ENCODE measurements at places on chromosomes 7 and 10.

GRCh38 chr10:92914478-92915325, 66.4 kb downstream of the EXOC6 start:
- no peaks in the 10 kb centered on the region for H3K4me1 ChIP-seq
- DNase-seq: no peak
- no peaks in the 10 kb centered on the region for H3K36me3 ChIP-seq

DNA sequence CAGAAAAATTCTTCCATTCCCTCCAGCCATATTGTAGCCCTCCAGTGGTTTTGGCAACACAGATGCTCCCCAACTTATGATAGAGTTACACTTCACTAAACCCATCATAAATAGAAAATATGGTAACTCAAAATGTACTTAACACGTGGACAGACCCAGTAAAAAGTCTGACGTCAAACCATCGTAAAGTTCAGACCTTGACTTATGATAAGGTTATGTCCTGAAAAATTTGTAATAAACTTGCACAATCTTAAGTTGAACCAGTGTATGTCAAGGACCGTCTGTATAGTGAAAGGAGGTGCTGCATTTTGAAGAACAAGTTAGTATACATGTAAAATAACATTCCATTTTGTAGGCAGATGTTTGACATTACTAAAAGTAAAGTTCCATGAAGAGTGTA, 142.8 kb downstream of the NSUN6 start:
- H3K4me1 ChIP-seq: no peaks in the 10 kb centered on the region
- DNase-seq: no peak
- H3K4me3 ChIP-seq: no peak overlapping the region
- no peak overlapping the region for H3K27ac ChIP-seq
- H3K27me3 ChIP-seq: no peaks in the 10 kb centered on the region

DNA sequence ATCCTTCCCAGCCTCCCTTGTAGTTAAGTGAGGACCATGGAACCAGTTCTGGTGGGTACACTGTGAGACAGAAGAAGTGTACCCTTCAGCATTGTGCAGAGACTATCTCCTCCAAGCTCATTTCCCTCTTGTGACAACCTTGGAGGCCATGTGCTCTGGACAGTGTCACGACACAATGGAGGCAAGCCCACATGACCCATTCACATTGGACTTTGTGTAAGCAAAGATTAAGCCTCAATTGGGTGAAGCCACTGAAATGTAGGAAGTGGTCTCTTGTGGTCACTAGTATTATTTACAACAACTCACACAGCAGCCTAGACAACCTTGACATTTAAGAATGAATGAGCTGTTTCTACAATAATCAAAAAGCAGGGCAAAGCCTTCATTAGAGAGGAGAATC, 124.2 kb downstream of the INHBA start:
- no peaks in the 10 kb centered on the region for H3K36me3 ChIP-seq
- no peak overlapping the region for H3K27ac ChIP-seq
- no peaks in the 10 kb centered on the region for H3K27me3 ChIP-seq

DNA sequence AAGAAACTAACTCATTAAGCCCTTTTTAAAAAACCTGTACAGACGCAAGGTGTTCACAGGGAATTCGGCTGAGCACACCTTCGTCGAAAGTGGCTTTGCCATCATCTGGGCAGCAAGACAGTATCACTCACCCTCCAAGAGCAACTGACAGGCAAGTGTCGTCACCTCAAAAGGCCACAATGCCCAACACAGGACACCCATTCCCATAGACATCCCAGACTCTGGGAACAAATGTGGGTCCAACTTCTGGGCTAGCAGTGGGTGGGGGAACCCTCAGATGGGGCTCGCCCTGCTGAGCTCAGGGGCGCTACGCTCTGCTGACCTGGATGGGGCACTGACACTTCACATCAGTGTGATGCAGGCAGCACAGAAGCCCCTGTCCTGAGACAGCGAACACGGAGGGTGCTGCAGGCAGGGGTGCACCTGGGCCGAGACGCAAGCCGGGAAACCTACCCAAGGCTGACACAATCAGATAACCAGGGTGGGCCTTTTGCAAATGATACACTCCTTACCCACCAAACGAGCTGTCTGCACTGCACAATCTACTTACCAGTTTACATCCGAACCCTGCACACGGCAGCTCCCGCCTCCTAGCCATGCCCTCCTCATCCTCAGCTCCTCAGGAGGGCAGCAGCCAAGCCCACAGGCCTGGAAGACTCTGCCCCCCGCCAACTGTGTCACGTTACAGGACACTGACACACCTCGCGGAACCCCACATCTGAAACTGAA, 1.7 kb downstream of the DIP2C start:
- H3K27me3 ChIP-seq: peaks cover 6% of the 10 kb centered on the region
- no peaks in the 10 kb centered on the region for H3K36me3 ChIP-seq
- DNase-seq: no peak
- H3K4me3 ChIP-seq: no peak overlapping the region

DNA sequence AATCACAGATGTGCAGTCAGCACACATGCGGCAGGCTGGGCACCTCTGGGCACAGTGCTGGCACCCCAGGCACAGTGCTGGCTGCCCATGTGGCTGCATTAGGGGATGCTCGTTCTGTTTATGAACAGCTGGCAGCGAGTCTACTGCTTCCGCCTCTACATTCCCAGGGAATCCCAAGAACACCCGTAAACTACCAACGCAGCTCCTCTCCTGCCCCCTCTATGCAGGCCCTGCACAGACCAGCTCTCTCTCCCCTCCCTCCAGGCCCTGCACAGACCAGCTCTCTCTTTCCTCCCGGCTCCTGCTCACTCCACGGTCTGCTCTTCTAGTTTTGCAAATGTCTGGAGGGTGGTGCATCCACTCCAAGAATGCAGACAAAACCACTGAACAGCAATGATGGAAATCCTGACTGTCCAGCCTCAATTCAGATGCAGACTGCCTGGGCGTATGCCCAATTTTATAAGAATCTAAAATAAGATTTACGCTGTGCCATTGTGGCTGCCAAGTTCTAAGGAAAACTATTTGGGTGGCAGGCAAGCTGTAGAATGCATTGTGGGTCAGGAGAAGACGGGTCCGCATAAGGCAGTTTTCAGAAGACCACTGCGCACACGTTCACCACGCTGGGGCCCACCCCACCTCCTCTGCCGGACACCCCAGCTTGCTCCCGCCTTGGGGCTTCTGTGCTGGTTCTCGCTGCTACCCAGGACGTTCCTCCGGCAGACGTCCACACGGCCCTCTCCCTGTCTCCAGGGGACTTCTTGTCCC, 234.6 kb downstream of the ZMYND11 start:
- no peak overlapping the region for H3K4me3 ChIP-seq
- no peaks in the 10 kb centered on the region for H3K4me1 ChIP-seq
- H3K27ac ChIP-seq: no peak overlapping the region
- no peaks in the 10 kb centered on the region for H3K27me3 ChIP-seq

DNA sequence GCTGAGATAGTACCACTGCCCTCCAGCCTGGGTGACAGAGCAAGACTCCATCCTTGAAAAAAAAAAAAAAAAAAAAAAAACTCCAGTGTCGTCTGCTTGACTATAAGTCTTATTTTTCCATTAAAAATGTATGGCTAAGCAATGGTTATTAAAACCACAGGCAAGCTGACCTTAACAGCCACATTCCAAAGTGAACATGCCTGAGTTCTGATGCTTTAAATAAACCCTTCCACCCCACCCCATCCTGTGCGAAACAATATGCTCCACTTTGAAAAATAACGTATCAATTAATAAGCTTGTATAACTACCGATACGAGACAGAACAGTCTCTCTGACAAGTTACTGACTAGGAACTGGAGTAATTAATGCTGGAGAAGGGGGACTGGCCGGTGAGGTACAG, 63.7 kb downstream of the LARP4B start:
- H3K4me3 ChIP-seq: no peak overlapping the region
- H3K36me3 ChIP-seq: peaks cover 9% of the 10 kb centered on the region
- DNase-seq: no peak
- H3K27me3 ChIP-seq: no peaks in the 10 kb centered on the region
- no peak overlapping the region for H3K27ac ChIP-seq

DNA sequence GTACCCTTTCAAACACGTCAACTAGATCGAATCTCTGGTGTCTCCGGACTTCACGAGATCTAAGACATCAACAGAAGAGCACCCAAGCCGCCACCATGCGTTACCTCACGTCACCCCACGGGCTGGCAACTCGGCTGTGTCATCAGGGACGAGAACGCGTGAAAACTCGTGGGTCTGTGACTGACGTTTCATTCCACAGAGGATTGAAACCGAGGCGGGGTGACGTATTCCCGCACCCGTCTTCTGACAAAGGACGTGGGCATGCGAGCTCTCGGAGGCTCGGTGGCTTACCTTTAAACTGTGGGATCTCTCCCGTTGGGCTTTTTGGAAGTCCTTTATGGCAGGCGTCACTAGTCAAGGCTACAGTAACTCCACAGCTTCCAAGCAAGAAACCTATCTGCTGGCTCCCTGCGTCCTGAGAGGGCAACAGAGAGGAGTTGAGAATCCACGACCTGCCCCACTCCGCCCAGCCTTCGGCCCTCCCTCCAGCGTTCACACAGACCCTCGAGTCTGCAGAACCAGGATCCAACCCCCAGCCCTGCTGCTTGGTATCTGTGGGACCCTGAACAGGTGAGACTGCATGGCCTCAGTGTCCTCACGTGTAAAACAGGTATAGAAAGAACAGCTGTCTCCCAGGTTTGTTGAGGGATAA, 255.3 kb downstream of the ZMYND11 start:
- no peaks in the 10 kb centered on the region for H3K4me1 ChIP-seq
- DNase-seq: no peak
- H3K36me3 ChIP-seq: peaks cover 8% of the 10 kb centered on the region
- H3K27ac ChIP-seq: no peak overlapping the region
- H3K27me3 ChIP-seq: no peaks in the 10 kb centered on the region
- H3K4me3 ChIP-seq: no peak overlapping the region

GRCh38 chr10:128087146-128087883, 38.9 kb downstream of the MKI67 start:
- H3K36me3 ChIP-seq: peaks cover 17% of the 10 kb centered on the region
- H3K4me1 ChIP-seq: no peaks in the 10 kb centered on the region
- no peak overlapping the region for H3K27ac ChIP-seq
- H3K27me3 ChIP-seq: no peaks in the 10 kb centered on the region
- no peak overlapping the region for H3K4me3 ChIP-seq

DNA sequence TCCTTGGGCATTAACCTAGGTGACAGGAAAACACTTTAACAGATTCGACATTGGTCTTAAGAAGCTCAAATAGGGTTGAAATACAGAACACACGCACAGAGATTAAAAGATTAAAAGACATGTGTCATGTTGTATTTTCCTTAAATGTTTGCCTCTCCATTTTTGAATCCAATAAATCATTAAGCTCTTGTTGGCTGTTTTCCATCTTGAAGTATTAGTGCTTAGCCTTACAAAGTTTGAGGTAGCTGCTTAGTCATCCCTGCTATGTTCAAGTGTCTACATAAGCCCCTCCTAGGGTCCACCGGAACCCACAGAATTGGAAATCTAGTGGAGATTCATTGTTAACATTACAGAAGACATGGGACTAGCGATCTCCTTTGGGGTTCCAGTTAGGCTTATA, 12.7 kb upstream of the GJD4 start:
- no peaks in the 10 kb centered on the region for H3K27me3 ChIP-seq
- DNase-seq: no peak
- no peaks in the 10 kb centered on the region for H3K4me1 ChIP-seq
- no peaks in the 10 kb centered on the region for H3K36me3 ChIP-seq
- H3K4me3 ChIP-seq: no peak overlapping the region

GRCh38 chr10:125201108-125201524, 40.8 kb upstream of the CTBP2 start:
- H3K4me1 ChIP-seq: no peaks in the 10 kb centered on the region
- no peak overlapping the region for H3K27ac ChIP-seq
- no peaks in the 10 kb centered on the region for H3K36me3 ChIP-seq

- H3K36me3 ChIP-seq: no peaks in the 10 kb centered on the region
- no peak overlapping the region for H3K27ac ChIP-seq
- no peak for DNase-seq
- H3K27me3 ChIP-seq: no peaks in the 10 kb centered on the region
- H3K4me3 ChIP-seq: no peak overlapping the region
These were observed 623.1 kb upstream of the MGMT start for GRCh38 chr10:128843972-128844371.

Measured in effector memory CD4-positive, alpha-beta T cell (primary cell).